Activated CD4-positive, alpha-beta T cell treated with anti-CD3 and anti-CD28 coated beads, Interleukin-10, Interleukin-2, amounts not matched to agents 100 ng/mL and 50 ng/mL, durations not matched to agents 16 hours and 8 hours (primary cell): ENCODE measurements at places on chromosomes 1 and 21.

- no peak for DNase-seq
These were observed 21.4 kb upstream of the LBR start for GRCh38 chr1:225449261-225449660.

GRCh38 chr1:62953633-62954032 lies 169.7 kb downstream of the ATG4C start:
- no peak for DNase-seq

GRCh38 chr1:170666541-170667254 lies 2.8 kb downstream of the PRRX1 start:
- DNase-seq: no peak

GRCh38 chr1:10958614-10959013 lies 53.8 kb upstream of the TARDBP start:
- no peak for DNase-seq

DNA sequence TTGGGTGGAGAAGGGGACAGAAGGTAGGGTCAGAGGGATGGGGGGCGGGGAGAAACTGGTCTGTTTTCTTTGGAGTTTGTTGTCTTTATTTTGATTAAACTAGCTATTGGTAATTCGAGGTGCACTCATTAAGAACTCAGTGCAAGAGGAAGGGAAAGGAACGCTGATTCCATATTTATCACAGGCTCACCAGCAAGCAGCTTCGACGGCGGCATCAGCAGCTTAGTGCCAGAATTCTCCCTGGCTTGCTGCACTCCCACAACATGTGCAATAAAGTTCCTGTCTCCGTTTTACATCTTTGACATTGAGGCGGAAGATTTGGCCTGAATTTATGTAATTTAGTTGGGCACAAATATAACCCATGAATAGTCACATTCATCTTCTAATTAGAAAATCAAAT lies 57.6 kb downstream of the PEX14 start:
- DNase-seq: no peak

DNA sequence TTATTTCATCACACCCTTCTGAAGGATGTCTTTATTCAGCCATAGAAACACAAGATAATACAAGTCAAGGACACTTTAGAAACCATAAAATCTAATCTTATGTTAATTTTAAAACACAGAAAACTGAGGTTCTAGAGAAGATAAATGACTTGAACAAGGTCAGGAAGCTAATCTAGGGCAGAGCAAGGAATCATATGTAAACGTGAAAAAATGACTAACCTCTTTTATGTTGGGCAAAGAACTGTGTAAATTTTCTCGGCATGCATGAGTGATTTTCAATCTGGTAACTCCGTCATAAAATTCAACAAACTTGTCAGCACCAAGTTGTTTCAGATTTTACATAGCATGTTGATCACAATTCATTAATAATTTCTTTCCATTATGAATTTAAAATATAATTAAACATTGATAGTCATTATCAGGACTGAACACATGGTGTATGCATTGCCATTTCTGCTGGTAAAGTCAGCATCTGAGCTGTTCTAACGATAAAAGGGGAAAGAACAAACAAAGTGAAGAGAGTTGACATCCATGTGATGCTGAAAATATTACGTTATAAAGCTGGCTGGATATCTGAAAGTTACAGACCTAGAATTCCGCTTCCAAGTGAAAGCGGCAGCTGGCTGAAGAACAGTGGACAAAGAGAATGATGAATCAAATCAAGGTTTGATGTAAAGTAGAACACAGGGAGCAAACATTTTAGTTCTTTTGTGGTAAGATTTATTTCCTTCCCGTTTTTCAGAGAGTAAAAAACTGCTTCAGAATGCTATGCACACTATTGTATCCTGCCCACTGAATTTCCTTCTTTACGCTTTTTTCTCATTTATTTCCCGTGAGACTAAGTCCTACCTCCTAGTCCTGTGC lies 1037.4 kb upstream of the TMPRSS15 start:
- DNase-seq: no peak

DNA sequence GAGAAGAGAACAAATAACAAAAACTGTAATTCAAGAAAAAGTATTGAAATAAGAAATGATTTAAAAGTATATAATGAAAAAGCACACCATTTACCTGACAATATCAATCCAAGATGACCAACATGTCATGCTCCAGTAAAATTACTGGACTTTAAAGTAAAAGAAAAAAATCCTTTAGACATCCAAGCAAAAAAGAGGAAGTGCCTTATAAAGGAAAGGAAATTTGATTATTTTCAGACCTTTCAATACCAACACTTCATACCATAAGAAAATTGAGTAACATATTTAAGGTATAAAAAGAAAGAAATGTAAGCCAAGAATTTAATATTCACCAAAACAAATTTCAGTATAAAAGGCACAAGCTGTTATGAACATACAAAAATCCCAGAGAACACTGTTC lies 46.2 kb upstream of the SSX2IP start:
- DNase-seq: no peak

DNA sequence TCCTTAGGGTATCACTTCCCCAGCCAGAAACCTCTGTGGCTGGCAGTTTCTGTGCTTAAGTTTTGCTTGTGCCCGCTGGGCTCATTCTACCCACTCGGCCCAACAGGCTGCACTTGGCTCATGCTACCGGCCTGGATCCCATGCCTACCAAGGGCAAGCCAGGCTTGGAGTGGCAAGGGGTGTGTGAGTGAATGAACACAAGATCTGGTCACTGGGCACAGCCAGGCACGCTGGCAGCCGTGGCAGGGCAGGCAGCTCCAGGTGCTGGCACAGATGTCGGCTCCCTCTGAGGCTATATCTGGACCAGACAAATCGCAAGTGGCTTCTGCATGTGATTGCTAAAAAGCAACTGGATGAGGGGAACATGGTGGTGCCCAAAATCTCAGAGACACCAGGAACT lies 740.5 kb upstream of the B3GALT2 start:
- DNase-seq: no peak

- DNase-seq: no peak
These were observed 75.2 kb downstream of the PLPPR5 start for GRCh38 chr1:98929437-98929836.

DNA sequence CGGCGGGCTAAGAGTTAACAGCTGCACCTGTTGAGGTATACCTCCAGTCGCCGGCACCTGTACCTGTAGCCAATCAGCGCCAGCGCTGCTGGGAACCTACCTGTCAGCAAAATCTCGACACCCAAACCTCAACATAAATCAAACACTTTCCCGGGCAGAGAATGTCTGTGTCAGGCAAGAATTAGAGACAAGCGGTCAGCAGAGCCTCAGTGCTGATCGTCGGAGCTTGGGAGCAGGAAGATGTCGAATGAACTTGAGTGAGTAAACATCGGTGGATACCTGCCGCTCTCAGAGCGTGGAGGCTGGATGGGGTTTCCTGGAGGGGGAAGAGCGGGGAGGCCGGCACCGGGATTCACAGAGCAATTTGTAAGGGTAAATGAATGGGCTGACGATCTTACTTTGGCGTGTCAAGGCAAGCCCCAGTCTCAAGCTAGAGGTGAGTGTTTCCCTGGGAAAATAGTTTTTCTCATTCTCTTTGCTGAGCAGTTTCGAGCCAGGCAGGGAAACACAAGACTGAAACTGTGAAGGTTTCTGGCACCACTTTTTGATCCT lies at the start of gene GRHL3:
GRHL3 (plus strand) TSS at position 46 of the 552 bp plus-strand sequence; CDS start at position 241, 195 bp downstream.
- DNase-seq: no peak

GRCh38 chr1:201295861-201296260 lies 12.6 kb downstream of the PKP1 start:
- no peak for DNase-seq

DNA sequence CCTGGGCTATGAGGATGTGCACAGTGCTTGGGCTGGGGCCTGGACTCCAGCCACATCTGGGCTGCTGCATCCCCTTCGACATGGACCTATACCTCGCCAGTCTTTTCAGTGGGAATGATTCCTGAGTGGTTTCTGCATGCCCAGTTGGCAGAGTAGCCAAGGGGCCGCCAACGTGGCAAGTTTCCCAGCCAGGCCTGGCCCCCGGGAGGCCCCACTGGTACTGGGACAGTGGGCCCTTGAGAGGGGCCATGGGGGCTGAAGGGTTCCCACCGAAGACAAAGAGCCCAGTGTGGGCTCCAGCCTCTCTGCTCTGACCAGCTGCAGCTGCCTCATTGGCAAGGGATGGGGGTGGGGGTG lies 15.4 kb downstream of the RAP1GAP start:
- DNase-seq: no peak

DNA sequence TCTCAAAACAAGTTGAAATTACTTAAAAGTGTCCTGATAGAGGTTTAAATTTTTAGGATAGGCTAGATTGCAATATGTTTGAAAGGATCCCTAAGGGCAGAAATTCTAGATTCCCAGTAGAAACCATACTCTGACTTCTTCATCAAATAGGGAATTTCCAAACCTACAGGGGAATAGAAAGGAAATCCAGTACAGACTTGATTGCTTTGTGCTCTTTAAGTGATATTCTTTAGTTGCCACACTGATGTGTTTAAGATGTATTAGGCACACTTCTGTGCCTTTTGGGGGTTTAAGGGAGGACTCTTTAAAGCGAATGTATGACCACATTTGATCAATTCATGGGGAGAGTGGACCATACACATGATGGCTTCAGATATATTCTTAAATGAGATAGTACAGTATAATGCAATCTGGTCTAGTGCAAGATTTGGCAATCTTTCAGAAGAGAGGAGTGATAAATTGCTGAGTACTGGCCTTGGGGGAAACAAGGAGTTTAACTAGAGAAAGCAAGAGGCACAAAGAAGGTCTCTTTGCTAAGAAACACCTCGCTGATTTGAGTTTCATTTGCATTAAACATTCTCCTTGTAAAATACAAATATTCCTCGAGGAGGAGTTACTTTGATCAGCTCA lies 268.8 kb upstream of the NR5A2 start:
- DNase-seq: no peak

GRCh38 chr1:26697978-26698849 lies 2.4 kb downstream of the ARID1A start:
- peak; percentile 82 for DNase-seq

DNA sequence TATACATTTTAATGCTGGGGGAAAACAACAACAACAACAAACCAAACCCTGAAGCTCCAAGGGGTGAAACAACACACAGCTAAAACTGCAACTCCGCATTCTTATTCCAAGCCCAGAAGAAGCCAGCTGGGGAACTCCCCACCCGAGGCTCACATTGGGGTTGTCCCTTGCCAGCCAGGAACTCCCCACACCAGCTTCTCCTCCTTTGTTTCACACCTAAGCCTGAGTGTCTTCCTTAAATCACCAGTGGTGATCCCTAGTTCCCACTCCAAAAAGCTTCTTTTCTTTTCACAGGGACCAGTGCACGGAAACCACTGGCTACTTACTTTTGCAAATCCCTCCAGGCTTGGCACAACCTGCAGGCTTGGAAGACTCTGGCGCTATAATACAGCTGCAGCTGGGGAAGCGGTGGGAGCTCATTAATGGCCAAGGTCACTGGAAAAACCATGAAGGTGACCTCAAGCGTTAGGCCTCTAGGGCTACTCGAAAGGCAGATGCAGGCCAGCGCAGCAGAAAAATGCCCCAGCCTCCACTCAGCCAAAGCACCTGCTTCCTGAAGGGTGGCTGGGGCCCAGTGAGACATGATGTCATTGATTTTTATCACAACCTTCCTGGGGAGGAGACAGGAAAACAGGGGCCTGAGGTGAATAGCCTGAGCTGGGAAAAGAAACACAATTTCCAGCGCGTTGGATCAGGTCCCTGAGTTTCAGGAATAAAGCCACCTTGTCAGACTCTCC lies 40.1 kb downstream of the TLR5 start:
- no peak for DNase-seq

GRCh38 chr1:18408656-18409370 lies 71.9 kb upstream of the KLHDC7A start:
- no peak for DNase-seq

DNA sequence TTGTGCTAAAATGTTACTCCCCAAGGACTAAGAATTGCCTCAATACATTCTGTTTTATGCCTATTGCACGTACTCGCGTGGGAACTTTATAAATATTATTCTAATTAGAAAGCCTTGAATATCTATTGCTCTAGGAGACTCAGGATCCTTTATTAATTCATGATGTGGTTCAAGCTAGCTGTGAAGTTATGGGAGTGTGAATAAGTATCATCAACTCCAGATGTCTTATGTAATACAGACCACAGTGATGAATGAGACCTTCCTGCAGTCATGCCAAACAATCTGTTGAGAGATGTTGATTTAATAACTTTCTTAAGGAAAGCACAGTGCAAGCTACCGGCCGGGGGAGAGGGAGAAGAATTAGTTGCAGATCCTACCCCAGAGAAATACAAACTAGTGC lies 519.2 kb upstream of the ZP4 start:
- no peak for DNase-seq

DNA sequence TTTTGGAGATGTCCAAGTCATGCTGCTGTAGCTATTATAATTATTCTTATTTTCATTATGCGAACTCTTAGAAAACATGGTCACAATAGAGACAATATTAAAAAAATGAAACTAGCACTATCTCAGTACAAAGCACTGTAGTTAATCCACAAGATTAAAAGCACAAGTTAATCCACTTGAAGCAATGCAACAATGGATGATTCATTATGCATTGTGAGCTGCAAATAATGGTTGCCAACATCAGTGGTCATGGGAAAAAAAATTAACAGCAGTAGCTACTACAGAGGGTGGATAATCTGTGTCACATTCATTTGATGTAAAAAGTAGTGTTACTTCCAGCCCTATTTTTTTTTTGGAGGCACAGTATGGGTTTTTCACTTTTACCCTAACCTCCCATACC lies 56.7 kb downstream of the DPT start:
- no peak for DNase-seq

GRCh38 chr1:100422065-100422464 lies 69.8 kb downstream of the CDC14A start:
- no peak for DNase-seq

DNA sequence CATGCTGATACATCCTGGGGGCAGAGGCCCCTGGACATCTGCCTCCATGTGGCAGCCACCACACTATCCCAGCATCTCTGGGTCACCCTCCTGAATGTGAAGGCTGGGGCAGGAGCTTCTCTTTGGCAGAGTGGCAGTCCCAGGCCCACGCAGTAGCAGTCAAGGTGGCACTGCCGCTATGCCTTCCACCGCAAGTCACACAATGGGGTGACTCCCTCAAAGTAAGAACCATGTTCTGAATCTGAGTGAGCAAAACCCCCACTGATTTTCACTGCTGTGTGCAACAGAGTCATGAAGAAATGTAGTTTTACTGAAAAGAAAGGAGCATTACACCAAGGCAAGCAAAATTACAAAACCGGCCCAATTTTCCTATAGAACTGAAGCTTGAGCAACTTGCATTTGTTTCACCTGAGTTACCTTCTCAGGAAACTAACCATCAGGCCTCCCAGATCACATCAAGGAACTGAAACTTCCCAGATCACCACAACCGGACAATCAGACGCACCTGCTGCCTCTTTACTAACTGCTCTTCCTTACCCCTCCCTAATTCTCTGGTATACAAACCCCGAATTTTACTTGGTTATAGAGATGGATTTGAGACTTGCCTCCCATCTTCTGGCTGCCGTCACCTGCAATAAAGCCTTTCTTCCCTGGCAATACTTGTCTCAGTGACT lies 102.6 kb downstream of the PCP4 start:
- no peak for DNase-seq
